ENCODE measurements at places on chromosomes 3 and 15.

DNA sequence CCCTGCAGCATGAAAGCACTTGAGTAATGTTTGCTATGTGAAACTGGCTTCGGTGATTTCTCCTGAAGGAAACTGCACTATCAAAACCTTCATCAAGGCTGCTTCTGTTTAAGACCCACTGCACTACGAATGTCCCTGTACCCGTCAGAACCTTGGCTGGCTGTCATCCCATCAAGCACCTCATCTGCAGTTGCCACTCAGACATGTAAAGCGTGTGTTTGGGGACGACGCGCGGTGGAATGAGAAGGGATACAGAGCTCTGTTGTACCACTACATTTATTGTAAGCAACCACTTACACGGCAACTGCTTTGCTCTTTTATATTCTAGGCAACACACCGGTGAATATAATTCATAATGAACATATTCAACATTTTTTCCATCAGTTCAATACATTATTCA is 147.6 kb downstream of the TIGIT start:
- no peak for DNase-seq

- no peak for DNase-seq
These were observed 154.5 kb upstream of the BNIP2 start for GRCh38 chr15:59843609-59844008.

DNA sequence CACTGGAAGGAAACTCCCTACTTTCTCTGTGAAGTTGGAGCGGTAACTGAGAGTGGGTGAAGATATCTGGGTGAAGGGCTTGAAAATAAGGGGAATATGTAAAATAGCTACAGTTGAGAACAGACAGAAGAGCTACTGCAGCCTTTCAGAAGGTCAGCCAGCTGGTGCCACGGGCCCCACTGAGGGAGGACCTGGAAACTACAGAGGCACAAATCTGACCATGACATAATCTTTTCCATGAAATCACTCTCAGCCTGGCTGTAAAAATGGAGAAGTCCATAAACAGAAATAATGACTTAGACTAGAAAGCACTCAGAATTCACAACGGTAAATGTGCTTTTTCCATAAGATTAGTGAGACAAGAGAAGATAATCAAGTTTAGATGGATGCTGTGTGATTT is 46.4 kb downstream of the ST3GAL6 start:
- no peak for DNase-seq

GRCh38 chr3:64047787-64048186 is 24.5 kb upstream of the PSMD6 start:
- no peak for DNase-seq

DNA sequence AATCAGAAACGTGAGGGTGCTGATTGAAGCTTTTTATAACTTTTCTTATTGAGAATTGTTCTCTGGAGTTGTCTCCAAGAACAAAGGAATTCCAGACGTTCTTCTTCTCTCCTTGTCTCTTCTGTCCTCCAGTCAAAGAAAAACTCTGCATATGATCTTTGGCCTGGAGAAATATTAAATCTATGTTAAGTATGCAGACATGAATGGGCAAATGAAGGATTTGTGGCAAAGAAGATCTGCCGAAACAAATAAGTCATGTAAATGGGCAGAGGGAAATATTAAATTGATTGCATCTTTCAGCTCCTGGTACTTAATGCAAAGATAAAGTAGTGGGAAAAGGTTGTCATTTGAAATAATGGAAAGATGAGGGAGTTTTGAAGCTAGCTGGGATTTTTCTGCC is 74.9 kb downstream of the IGF1R start:
- no peak for DNase-seq

DNA sequence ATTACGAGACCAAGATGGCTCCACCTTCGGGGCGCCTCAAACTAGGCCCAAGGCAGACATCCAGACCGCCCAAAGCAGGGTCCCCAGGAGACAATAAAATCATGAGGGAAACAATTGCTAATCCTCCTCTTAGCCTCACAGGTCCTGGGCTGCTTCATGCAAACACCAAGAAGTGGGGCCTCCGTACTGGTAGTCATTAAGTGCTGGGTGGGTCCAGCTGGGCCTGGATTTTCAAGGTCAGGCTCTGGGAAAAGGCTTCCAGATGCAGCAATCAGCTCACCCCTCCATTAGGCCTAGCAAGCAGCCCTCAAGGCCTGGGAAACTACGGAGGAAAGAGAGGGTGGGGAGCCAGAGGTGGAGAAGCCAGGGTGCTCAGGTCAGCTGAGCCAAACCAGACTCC is 634 bp downstream of the FBXL22 start:
- DNase-seq = no peak

- DNase-seq = no peak
These were observed 396 bp downstream of the CHRNB4 start for GRCh38 chr15:78640527-78641101.
